NCI-H460 (cell line): ENCODE measurements at places on chromosomes 2 and 18. TPM values are rescaled to one million over a fixed set of nuclear protein-coding genes. Genes with fewer than 3 reads are reported as not detected.

DNA sequence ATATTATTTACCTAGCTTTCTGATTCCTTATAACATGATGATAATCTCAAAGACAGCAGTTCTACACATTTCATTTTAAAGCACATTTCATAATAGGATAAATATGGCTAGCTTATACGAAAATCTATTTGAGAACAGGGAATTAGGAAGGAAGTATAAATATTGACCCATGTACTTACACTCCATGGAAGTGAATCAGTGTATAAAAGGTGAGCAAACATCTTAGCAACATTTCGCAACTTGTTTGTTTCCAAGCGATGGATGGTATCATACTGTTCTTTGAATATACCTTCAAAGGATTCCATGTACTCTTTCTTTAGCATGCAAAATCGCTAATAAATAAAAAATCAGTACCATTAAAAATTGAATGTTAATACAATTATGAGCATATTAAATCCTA lies 53.1 kb downstream of the CWC22 start:
- DNase-seq = peak; percentile 5

DNA sequence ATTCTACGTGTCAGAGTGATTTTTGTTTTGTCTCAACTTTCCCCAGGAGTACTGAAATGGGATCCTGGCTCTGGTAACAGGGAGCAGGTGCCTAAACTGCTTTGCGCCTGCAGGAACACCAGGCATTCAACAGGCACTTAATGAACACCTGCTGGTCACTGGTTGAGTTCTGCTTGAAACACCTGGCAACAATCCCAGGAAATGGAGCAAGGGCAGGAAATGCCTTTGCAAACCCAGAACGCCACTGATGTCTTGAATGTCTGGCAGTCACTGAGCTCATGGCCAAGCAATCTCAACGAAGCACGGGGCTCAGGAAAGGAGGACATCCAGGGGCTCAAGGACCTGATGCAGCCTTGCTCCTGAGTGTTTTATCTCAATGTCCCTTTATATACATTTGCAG lies 360.0 kb upstream of the RAB6C start:
- no peak for DNase-seq

DNA sequence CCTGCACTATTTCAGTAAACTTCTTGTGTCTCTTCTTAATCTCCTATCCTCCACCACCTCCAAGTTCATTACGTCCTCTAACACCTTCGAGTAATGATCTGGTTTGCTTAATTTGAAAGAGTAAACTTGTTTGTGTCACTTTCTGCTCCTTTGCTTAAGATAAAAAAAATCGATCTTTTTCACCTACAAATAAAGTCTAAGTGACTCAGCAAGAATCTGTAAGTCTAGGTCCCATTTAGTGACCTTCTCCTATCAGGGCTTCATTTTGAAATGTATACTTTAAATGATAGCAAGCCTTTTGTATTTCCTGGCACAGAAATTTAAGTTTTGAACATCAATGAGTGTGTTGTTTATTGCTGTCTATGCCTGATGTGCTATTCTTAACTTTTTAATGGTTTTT lies 260.9 kb upstream of the TFPI start:
- no peak for DNase-seq

- no peak for DNase-seq
Measured at GRCh38 chr2:75865702-75866101, 155.0 kb upstream of the GCFC2 start.

GRCh38 chr18:13316063-13316462 lies 97.5 kb downstream of the LDLRAD4 start:
- DNase-seq = no peak

The PIEZO2 gene
- total RNA-seq = not detected in 2 replicates

The OSR1 gene
- total RNA-seq = 5.1 and 5.2 TPM in 2 replicates

The FOXD4L1 gene
- total RNA-seq = 0.25 TPM in 1 of 2 replicates, not detected in the other
